ENCODE measurements at places on chromosomes 3 and 15.

- DNase-seq = no peak
Measured at GRCh38 chr3:114436182-114436581, 142.4 kb downstream of the TIGIT start.

- DNase-seq = no peak
Measured at GRCh38 chr3:15171096-15171495, 35.0 kb upstream of the CAPN7 start.

DNA sequence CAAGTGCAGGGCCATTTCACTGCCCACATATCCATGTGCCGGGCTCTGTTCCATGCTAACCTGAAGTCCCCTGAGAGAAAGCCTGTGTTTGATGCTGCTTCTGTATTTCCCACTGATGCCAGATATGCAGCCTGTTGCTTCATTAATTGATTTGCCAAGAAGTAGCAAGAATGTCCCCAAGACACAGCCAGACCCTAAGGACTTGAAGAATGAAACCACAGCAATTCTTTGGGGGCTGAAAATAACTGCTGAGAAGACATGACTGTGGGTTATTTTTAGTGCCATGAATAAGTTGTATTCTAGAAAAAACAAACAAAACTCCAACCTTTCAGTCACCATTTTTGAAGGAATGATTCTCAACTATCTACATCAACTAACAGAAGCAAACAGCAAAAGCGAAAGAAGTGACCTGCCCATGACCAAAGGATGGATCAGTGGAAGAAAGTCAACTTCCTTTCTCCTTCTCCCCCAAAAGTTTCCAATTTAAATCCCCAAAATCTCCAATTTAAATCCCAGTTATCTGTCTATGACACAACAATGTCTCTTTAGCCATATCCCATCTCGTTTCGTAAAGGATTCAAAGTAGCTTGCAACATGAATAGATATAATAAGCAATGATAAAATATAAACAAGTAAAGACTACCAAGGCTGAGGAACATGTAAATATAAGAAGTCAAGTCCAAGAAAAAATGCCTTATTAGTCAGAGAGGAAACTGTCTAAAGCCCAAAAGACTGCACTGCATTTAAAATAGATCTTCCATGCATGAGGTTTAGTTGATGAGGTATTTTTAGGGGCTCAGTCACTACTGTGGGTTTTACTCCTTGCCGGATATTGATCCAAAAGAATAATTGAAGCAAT lies 226.8 kb downstream of the DTWD1 start:
- no peak for DNase-seq

GRCh38 chr3:52502808-52503350 lies 7.7 kb downstream of the STAB1 start:
- DNase-seq = no peak

DNA sequence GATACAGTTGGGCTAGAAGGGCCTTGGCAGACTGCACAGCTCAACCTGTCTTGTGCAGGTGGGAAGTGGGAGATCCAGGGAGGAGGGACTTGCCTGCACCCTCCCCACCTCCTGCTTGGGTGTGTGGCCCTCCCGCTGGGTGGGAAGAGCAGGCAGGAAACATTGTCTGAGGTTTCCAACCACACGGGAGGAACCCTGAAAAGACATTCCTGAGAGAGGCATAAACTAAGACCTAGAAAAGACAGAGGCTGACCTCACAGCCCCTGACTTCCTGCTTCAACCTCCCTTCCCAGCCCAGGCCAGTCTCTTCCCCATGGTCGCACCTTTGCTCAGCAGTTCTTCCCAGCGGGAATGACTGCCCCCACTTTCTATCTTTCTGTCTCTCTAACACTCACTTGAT lies 46.3 kb upstream of the INSYN1 start:
- DNase-seq = no peak

DNA sequence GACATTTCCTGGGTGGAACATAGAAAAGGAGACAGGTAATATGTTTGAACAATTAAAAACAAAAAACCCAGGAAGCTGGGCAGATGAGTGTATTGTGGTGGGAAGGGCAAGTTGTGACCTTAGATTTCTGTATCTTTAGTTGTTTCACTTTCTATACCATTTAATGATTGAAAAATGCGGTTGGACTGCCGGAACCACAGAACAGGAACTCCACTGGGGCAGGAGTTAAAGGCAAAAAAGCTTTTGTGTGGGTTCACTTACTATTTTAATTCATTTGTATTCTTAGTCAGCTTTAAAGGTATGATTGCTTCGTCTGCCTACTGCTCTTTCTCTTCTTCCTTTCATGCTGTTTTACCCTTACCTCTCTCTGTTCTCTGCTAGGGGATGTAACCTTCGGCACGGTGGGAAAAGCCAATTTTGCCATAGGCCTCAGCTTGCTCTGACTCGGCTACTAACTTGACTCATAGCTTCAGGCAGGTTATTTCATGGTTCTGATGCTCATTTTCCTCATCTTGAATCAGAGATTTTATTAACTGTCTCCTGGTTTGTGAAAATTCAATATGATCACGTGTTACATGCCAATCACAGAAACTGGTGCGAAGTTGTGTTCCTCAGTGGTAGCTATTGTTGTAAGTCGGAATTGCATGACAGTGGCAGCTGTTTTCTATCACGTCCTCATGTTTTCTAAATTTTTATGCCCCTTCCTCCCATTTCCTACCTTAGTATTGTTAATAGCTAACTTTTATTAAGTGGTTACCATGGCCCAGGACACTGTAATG lies 1.6 kb upstream of the MCTP2 start:
- DNase-seq = no peak

DNA sequence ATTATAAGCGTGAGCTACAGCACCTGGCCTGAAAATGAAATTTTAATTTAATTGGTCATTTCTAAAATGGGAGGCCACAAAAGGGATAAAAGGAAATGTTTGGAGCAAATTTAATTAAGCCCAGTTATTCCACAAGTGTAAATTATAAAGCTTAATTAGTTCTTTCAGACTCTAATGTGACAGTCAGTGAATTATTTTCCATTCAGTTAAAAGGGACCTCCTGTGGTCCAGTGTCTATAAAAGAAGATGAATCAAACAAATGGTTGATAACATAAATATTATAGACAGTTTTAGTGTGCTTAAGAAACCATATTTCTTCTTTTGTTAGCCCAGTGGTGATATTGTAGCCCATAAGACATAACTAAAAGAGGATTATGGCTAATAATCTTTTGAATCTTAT lies 66.4 kb downstream of the CNOT10 start:
- no peak for DNase-seq

GRCh38 chr15:29818141-29818540 lies 4.1 kb downstream of the TJP1 start:
- DNase-seq = peak; percentile 48

GRCh38 chr3:34056181-34056910 lies 257.9 kb downstream of the PDCD6IP start:
- DNase-seq = no peak

GRCh38 chr3:64046592-64046991 lies 23.3 kb upstream of the PSMD6 start:
- no peak for DNase-seq

GRCh38 chr3:50652709-50653108 lies 22.0 kb upstream of the DOCK3 start:
- DNase-seq = peak; percentile 31

GRCh38 chr3:141366285-141367037 lies 1.8 kb upstream of the ZBTB38 start:
- DNase-seq = peak; percentile 24

DNA sequence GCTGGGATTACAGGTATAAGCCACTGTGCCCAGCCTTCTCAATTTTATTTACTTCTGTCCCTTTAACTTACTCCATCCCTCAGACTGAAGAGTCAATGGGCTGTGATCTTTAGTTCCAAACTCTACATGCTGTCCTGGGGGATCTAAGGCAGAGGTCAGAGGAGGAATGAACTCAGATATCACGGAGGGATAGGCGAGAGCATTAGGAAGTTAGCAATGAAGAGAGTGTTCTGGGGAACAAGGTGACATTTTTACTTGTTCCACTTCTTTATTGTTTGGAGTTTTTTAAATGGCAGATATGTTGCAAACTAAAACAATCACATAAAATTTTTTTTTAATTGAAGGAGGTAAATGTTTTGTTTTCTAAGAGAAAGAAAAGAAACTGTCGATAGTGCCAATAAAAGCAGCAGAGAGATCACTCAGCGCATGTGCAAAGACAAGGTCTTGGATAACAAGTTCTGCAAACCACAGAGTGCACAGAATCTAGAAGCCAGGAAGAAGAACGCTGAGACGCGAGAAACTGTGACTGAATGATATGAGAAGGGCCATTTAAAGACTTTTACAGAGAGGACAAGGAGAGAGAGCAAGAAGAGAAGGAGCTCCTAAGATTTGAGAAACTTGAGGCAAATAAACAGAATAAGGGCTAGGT lies 10.8 kb upstream of the CA12 start:
- DNase-seq = no peak

GRCh38 chr3:71515636-71516365 lies 67.7 kb downstream of the FOXP1 start:
- peak; percentile 87 for DNase-seq

DNA sequence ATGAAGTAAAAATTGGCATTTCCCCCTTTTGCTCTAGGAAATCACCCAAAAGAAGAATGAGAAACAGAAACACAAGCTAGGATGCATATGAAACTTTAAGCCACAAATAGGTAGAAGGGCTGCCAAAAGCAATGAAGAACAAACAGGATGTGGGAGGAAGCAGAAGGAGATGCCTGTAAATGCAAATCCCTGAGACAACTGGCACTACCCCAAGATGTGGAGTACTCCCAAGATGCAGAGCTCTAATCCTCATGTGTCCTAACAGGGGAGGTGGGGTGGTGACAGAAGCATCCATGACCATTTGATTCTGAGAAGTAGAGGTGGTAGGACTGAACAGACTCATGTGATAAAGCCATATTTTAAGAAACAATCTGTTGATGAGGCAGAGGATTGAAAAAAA lies 31.9 kb upstream of the ZNF280D start:
- peak; percentile 59 for DNase-seq

GRCh38 chr15:39860200-39860599 lies 59.9 kb downstream of the GPR176 start:
- DNase-seq = no peak

DNA sequence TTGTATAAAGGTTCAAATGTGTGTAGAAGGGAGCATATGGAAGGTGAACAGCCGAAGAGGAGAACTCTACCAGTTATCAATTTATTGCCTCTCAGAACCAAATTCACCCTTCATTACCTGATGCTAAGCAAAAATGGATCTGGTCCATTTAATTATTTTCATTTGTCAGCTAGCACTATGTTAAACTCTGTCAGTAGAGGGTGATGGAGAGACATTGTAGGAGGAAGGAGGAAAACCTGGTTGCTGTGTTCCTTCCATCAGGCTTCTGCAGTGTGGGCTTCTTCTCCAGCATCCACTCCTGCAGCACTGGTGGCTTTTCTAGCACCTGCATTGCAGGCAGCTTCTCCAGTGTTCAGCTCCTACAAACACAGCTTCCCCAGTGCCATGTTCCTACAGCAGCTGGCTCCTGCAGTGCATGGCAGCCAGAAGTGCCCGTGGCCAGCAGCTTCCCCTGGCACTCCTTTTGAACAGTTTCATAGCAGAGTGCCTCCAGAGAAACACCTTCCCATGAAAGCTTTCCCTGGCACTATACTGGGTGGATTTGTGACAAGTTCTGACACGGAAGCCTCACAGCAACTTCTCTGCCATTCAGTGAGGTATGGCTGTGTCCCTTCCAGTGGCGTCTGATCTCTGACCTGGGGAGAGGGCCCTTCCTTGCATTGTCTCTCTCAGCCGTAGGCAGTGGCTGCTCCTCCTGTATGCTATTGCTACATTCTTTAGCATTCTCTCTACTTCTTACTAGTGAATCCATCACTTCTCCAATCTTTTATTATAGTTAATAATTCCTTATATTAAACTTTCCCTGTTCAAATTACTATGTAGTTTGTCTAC lies 14.6 kb upstream of the IL17RD start:
- peak; percentile 35 for DNase-seq

DNA sequence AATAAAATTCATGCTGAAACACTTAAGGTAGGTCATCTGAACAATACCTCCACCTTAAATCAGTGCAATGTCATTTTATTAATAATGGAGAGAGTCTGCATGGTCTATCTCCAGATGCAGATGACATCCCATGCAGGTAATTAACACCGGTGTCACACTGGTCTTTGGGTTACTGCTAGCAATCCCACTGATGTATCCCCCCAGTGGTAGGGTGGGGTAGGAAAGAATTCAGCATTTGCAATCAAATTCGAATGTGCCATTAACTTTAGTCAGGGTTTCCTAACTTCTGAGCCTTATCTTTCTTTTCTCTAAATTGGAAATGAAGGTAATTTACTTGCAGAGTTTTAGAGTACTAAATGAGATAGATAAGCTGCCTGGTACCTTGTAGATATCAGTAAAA lies 44.4 kb downstream of the KIF15 start:
- no peak for DNase-seq

- no peak for DNase-seq
Measured at GRCh38 chr3:7385635-7386034, 524.7 kb downstream of the GRM7 start.

GRCh38 chr3:52090131-52090932 lies 34.0 kb upstream of the DUSP7 start:
- DNase-seq = peak; percentile 85

- no peak for DNase-seq
Measured at GRCh38 chr3:42510325-42510724, 7.9 kb downstream of the VIPR1 start.

DNA sequence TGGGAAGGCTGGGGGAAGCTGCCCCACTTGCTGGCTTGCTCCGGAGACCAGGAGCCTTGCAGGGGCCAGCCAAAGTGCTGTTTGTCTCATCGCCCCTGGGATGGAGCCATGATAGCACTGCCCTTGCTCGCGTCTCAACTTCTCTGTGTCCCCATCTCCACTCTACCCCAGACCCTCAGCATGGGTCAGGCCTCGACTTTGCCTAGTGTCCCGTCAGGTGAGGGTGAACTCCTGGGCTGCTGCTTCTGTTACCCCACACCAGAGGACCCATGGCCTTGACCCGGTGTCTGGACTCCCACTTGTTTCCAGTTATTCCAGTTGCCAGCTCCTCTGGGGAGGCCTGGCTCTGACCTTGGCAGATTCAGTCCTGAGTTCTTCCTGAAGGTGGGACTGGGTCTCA lies 36.5 kb upstream of the DUSP7 start:
- no peak for DNase-seq

DNA sequence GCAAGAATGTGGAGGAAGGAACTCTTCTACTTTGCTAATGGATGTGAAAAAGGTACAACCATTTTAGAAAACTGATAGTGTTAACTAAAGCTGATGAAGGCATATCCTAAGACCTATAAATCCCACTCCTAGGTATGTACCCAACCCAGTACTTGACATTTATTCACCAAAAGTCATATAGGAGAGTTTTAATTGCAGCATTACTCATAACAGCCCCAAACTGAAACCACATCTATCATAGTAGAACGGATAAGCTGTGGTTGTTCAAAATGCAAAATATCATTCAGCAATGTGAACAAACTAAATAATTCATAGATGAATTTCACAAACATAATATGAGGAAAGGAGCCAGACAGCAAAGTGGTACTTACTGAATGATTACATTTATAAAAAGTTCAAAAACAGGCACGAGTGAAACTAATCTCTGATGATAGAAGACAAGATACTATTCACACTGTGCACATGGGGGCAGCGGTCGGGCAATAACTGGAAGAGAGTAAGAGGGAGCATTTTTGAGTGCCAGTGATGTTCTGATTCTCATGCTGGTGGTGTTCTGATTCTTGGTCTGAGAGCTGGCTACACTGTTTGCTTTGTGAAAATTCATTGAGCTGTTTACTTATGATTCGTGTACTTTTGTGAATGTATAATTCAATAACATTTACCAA lies 34.3 kb downstream of the GOLIM4 start:
- DNase-seq = no peak

Measured in lung microvascular endothelial cell (primary cell).